Stimulated activated CD8-positive, alpha-beta memory T cell treated with anti-CD3 and anti-CD28 coated beads, Interleukin-15, amount 100 ng/mL, for 24 hours (primary cell): ENCODE measurements at places on chromosomes 3 and 15.

- no peak for DNase-seq
Observed at GRCh38 chr15:40755812-40756208, 756 bp upstream of the RMDN3 start.

GRCh38 chr15:65414841-65415621 lies 7.7 kb downstream of the IGDCC4 start:
- no peak for DNase-seq

DNA sequence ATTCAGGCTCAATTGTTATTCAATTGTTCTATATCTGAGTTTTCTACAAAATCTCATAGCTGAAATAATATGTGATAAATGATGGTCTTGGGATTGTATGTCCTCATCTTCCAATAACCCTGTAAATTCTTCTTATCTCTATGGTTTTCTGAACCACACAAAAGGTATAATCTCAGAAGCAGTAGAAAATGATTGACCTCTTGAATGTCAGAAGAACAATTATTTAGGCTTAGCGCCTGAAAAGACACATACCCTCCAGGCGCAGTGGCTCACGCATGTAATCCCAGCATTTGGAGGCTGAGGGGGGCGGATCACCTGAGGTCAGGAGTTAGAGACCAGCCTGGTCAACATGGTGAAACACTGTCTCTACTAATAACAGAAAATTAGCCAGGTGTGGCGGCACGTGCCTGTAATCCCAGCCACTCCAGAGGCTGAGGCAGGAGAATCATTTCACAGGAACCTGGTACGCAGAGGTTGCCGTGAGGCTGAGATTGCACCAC lies 288.0 kb upstream of the TBC1D5 start:
- no peak for DNase-seq

GRCh38 chr15:37134244-37134643 lies 33.9 kb upstream of the MEIS2 start:
- no peak for DNase-seq

DNA sequence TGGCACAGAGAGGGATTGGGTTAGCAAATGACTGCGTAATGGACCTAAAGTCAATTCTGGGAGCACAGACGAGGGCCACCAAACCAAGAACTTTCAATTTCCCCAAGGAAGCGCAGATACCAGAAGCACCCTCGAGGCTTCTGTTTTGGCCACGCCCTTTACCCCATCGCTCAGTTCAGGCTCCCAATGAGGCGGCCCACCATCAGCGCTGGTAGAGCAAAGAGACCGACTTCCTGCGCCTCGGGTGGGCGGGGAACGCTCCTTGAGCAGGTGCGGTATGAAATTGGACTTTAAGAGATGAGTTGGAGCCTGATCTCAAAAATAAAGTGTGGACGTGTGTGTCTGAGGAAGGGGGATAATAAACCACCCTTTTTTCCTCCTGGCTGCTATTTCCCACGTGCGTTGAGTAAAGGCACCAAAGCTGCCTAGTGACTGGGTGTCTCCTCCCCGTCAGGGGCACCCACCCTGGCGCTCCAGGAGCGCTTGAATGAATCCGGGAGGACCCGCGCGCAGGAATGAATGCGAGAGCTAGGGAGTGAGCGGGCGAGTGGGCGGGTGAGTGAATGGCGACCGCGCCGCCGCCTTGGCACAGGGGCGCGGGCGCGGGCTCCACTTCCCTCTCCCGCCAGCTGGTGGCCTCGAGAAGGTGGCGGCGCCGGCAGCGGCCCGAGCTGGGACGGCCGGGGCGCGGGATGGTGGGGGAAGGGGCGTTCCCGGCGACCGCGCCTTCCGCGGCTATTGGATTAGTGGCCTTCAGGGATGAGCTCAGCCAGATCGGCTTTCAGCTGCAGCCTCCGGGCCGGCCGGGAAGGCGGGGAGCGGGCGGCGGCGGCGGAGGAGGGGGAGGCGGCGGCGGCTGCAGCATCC lies at the start of gene SPSB4:
Gene SPSB4, plus strand, starts transcription at position 772 of the 867 bp plus-strand sequence. CDS start 14,758 bp downstream, outside the sequence.
- DNase-seq: no peak

DNA sequence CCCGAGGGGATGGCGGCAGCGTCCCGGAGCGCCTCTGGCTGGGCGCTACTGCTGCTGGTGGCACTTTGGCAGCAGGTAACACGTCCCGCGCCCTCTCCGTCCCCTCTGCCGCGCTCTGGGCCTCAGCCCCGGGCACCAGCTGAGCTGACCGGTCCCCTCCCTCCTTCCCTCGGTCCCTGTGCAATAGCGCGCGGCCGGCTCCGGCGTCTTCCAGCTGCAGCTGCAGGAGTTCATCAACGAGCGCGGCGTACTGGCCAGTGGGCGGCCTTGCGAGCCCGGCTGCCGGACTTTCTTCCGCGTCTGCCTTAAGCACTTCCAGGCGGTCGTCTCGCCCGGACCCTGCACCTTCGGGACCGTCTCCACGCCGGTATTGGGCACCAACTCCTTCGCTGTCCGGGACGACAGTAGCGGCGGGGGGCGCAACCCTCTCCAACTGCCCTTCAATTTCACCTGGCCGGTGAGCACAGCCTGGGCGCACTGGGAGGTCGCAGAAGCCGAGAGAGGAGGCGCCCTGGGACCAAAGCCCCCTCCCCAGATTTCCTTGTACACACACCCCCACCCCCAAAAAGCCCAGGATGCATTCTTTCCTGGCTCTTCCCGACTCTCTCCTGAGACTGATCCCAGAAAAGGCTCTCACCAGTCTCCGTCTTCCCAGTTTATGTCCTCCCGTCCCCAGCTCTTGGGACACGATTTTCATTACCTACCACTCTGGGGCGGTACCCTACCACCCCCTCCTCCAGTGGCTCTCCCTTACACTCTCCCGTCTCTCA lies 705 bp downstream of the DLL4 start:
- no peak for DNase-seq

- no peak for DNase-seq
Observed at GRCh38 chr3:25568525-25569078, 96.1 kb downstream of the TOP2B start.

DNA sequence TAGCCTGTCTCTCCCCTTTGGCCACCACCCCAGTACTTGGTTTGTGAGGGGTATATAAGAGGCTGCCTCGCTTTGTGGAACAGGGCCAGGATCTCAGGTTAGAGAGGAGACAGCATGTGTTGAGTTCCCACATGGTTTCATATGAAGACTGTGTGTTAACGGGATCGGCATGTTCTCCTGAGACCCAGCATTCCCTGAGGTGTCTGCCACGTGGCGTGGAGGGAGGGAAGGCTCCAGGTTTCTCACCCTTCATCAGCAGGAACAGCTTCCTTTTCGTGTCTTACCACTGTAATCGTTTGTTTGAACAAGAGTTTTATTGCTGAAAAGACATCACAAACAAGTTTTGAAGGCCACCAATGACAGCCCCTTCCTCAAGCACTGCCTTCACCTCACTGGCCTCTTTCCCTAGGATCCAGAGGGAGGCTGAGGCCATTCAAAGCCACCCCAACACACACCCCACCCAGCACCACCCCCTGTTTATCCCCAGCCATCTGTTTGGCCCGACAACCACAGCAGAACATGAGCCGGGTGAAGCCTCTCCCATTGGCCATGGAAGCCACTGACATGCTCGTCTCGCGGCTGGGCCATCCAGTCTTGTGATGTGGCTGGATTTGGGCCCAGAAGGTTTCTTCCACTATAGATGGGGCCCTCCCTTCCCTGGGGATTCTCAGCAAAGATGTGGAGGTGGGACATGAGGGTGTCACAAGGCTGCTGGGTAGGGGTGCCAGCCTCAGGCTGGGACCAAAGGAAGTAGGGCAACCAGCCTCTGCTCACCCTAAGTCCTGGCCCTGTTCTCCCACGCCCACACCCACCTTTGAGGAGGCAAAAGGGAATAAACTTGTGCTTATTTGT lies 10.0 kb downstream of the BHLHE40 start:
- no peak for DNase-seq

DNA sequence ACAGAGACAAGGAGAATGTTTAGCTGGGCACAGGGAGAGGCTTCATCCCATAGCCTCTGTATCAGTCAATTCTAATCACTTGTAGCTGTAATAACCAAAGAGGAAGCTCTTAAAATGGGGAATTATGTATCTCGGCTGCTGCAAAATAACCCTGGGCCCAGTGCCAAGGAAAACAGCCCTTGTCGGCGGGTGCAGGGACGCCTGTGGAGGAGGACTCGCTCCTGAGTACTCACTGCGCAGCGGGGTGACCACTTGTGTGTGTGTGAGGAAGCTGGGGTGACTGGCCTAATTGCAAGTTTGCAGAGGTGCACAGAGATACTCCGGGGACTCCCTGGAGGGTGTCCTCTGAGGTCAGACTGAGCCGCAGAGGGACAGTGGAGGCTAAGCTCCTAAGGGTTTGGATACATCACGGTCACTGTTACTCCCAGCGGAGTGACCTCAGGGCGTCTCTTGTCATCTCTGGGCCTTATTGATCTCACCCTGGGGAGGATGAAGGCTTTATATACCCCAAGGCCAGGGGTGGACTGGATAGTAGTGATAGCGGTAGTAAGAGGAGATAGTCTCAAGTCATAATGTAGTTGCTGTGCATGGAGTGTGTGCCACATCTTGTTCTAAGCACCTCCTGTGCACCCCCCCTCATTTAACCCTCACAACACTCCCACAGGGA lies 37.2 kb downstream of the SLC6A6 start:
- no peak for DNase-seq

- DNase-seq: no peak
Observed at GRCh38 chr15:86163816-86164215, 84.1 kb downstream of the AGBL1 start.

- no peak for DNase-seq
Observed at GRCh38 chr3:184523825-184524615, 37.6 kb upstream of the EPHB3 start.

DNA sequence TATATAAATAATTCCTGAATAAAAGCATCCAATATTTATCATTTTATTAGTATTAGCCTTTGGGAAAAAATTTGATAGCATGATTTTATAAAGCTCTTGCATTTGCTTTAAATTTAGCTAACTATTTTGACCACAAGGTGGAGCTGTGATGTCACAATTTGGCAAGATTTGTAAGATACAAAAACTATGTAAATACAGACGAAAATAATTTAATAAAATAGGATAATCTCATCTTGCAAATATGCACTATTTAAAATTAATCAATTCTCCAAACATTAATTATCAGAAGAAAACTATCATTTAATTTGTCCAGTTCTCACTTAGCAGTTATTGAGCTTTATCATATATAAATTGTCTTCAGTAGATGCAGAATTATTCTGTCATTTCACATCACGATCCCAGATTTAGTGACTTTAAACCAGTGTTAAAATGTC lies 95.4 kb downstream of the PLOD2 start:
- DNase-seq: no peak

- no peak for DNase-seq
Observed at GRCh38 chr3:82081351-82081750, 319.9 kb upstream of the GBE1 start.

- DNase-seq: no peak
Observed at GRCh38 chr3:188319569-188319968, 165.6 kb downstream of the LPP start.

DNA sequence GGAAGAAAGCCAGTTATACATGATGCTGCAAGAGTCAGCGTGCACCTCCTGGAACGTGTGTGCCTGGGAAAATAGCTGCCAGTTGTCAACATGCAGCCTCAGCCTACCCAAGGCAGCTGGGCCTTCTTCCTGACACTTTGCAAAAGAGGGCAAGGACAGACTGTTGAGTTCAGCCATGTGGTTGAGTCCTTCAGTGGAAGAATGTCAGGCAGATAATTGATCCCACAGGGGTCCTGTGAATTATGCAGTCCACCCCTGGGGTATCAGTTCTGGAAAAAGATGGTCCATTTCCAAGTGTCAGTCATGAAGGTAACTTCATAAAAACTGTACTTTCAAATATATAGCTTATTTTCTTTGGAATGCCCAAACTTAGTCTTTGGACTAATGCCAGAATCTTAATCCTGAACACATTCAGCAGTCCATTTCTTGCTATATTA lies 79.6 kb downstream of the ARNT2 start:
- DNase-seq: no peak

DNA sequence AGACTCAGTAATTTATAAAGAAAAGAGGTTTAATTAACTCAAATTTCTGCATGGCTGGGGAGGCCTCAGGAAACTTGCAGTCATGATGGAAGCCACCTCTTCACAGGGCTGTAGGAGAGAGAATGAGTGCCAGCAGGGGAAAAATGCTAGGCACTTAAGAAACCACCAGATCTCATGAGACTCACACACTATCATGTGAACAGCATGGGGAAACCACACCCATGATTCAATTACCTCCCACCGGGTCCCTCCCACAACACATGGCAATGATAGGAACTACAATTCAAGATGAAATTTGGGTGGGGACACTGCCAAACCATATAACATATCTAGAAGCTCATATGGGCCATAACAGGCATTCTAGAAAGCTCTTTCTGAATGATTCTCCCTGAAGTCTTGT lies 190.3 kb downstream of the WNT5A start:
- DNase-seq: no peak

DNA sequence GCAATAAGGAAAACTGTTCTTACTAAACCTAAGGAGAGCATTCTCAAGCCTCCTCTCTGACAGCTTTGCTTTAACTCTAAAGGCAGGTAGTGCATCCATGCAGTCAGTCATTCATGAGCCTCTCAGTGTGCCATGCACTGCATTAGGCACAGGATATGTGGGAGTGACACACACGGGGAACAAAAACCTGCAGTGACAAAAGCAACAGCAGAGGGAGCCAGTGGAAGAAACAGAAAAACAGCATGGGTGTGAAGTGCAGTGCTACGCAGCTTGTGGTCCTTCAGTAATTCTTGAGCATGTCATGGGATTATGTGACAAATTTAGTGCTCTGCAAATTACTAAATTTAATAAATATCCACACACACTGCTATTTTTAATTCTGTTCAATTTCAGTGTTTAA lies 230.7 kb downstream of the BBX start:
- DNase-seq: no peak

GRCh38 chr3:190239325-190239724 lies 82.9 kb downstream of the CLDN1 start:
- DNase-seq: no peak

DNA sequence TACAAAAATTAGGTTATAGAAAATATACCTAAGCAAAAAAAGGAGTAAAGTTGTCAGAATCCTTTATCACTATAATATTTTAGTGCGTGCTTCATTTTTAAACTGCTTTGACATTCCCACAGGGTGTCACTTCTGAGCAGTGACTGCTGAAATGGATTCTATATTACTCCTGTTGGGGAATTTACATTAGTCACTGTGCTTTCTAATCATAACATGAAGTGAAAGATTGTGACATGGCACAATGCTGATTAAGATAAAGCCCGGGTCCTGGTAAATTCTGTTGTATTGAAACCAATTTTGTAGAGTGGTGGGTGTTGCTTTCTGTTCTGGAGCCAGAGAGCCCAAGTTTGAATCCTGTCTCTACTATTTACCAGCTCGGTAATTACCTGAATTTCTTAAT lies 36.4 kb upstream of the EHHADH start:
- no peak for DNase-seq

- DNase-seq: no peak
Observed at GRCh38 chr3:98508582-98508981, 11.1 kb downstream of the OR5K2 start.

- DNase-seq: no peak
Observed at GRCh38 chr3:102084006-102084405, 234.7 kb downstream of the NFKBIZ start.

DNA sequence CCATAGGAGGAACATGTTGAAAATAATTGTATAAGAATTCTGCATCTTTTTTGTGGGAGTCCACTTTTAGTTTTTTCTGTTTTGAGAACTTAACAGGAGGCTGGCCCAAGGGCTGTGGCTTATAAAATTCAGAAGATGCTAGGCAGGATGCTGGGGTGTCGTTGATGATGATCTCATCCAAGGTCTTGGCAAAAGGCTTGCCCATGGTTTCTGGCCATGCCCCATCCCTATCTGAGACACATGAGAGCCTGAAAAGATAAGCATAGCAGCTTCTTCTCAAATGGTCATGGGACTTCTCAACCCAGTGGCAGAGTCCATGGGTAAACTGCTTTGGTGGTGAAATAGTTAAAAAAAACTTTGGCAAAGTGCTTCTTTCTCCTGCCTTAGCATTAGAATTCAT lies 35.2 kb downstream of the CMSS1 start:
- no peak for DNase-seq
